ENCODE measurements at places on chromosomes 6 and 20. TPM values are rescaled to one million over a fixed set of nuclear protein-coding genes. Genes with fewer than 3 reads are reported as not detected.

- no peak for DNase-seq
Measured at GRCh38 chr20:49913399-49914047, 1.8 kb downstream of the SPATA2 start.

GRCh38 chr6:20808439-20808838 lies 274.2 kb downstream of the CDKAL1 start:
- no peak for DNase-seq

DNA sequence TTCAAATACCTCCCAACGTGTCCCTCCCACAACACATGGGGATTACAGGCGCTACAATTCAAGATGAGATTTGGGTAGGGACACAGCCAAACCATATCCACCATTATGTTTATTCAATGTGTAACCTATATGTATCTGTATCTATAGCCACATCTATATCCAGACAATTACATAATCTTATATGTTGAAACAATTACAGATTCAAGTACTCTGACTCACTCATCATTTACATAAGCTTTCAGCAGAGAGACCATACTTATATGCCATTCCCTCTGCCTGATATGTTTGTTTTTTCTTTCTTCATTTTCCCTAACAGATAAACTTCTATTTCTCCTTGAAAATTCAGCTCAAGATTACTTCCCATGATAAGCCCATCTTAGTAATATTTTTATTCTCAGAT lies 163.6 kb downstream of the LAMA2 start:
- no peak for DNase-seq

DNA sequence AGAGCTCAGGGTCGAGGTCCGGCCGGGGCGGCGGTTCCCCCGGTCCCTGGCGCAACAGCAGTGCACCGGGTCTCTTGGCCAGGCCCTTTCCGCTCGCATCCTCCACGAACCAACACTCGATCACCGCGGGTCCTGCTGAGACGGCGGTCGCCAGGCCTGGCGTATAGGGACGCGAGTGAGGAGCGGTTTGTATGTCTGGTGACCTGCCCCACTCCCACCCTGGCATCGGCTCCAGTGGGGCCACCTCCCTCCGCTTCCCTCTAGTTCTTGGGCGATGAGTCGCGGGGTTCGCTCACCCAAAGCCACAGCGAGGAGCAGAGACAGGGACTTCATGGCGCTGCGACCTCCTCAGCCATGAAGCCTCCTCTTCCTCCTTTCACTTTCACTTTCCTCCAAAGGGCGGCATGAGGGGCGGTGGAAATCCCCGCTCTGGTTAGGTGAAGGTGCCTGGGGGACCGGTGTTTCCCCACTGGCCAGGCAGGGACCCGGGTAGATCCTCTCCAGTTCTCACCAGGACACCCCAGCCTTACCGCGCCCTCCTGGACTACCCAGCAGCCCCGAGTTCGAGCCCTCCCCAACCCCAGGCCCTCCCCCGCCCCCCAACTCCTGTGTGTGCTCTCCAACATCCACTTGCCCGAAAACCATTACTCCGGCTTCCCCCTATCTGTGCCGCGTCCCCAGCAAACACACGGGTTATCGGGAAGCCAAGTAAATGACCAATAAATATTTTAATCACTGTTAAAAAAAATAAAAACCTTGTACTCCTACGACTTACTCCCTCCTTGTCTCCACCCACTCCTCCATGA lies at the start of gene TAPBP:
Gene TAPBP, minus strand, starts transcription at position 370 of the 806 bp plus-strand sequence. Its CDS starts 37 bp downstream, at position 333.
- DNase-seq: peak; percentile 54

Gene BAK1
- polyA plus RNA-seq: 22.2 TPM
